CD4-positive, CD25-positive, alpha-beta regulatory T cell (primary cell): ENCODE measurements at places on chromosomes 5 and 9. TPM values are rescaled to one million over a fixed set of nuclear protein-coding genes. Genes with fewer than 3 reads are reported as not detected.

DNA sequence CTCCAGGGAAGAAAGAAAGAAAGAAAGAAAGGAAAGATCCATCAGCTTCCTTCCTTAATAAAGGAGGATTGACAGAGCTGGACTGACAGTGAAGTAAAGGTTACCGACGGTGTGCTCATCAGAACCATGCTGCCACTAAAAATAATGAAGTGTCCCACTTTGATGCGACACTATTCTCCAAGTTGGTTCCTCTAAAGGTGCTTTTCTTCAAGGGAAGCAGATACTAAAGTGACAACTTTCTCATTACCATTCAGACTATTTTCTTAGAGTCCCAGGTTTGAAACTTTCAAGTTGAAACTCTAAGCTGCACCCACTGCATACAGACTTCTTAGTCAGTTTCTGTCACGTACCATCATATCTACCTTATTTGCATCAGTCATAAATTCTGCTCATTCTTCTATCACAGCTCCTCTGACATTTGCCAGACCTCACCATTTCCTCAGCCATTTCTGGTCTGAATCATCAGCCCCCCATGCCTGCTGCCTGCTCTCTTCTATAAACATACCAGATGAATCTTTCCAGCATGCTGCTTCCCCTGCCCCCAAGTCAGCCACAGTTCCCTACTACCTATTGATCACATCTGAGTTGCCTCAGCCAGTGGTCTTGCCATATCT lies 177.6 kb downstream of the DEPDC1B start:
- DNase-seq: no peak
- H3K4me1 ChIP-seq: no peaks in the 10 kb centered on the region
- no peaks in the 10 kb centered on the region for H3K36me3 ChIP-seq
- no peak overlapping the region for H3K27ac ChIP-seq

DNA sequence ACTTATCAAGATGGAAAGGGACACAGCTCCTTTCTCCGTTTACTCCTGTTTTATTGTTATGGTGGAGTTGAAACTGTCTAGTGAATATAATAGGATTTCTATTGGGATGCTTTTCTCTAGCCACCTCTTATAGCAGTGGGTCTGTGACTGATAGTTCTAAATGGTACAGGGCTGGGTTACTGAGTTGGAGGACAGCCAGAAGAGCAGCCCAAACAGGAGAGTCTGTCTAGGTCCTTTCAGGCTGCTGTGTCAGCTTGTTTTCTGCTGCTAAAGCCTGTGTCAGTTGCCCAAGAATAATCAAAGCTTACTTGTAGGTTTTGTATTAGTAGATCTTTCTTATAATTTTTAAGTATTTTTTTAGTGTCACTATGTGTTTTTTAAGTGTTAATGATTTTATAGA lies 356.0 kb upstream of the SEMA6A start:
- no peak overlapping the region for H3K4me3 ChIP-seq
- no peaks in the 10 kb centered on the region for H3K4me1 ChIP-seq
- no peak for DNase-seq
- H3K27ac ChIP-seq: no peak overlapping the region

GRCh38 chr5:99020698-99021048 lies 91.9 kb upstream of the CHD1 start:
- no peak overlapping the region for H3K27ac ChIP-seq
- no peaks in the 10 kb centered on the region for H3K36me3 ChIP-seq
- no peaks in the 10 kb centered on the region for H3K27me3 ChIP-seq
- no peak for DNase-seq
- H3K4me3 ChIP-seq: no peak overlapping the region

GRCh38 chr5:127051591-127051990 lies 21.2 kb upstream of the MARCHF3 start:
- no peak for DNase-seq
- H3K36me3 ChIP-seq: peaks cover 8% of the 10 kb centered on the region
- no peak overlapping the region for H3K4me3 ChIP-seq

GRCh38 chr5:17156463-17156862 lies 61.0 kb upstream of the BASP1 start:
- no peak for DNase-seq
- no peak overlapping the region for H3K27ac ChIP-seq
- no peaks in the 10 kb centered on the region for H3K27me3 ChIP-seq
- H3K4me3 ChIP-seq: no peak overlapping the region

DNA sequence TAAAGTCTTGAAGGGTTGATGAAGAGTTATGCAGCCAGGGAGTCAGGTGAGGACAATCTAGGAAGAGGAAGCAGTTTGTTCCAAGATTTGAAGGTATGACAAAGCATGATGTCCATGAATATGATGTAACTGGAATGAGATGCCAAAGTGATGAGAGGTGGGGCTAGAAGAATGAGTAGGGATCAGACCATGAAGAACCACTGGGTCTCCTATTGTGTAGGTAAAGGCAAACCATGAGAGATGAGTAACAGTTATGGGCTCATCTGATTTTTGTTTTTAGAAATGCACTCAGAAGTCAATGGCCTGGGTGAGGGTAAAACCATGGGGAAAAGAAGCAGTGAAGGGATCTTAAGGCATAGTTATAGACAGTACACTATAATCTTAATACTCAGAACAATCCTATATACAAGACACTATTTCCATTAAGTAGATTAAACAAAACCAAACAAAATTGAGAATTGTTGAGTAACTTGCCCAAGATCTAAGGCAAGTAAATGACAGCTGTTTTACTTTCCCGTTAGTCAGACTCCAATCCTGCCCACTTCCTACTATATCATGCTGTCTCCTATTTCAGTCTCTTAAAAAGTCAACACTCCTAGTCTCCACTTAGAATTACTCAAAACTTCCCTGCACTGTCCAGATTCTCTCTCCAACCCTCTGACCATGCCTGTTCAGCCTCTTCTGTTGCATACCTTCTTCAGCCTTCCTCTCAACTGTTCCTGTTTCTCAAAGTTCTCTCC lies 393.8 kb upstream of the MEF2C start:
- H3K27me3 ChIP-seq: no peaks in the 10 kb centered on the region
- H3K4me1 ChIP-seq: no peaks in the 10 kb centered on the region
- no peak overlapping the region for H3K27ac ChIP-seq
- no peaks in the 10 kb centered on the region for H3K36me3 ChIP-seq
- no peak overlapping the region for H3K4me3 ChIP-seq
- no peak for DNase-seq

Gene CDO1
- 1.7 TPM for total RNA-seq

Gene CYSRT1
- total RNA-seq: not detected

Gene CHSY3
- not detected for total RNA-seq
